Stimulated activated CD8-positive, alpha-beta memory T cell treated with anti-CD3 and anti-CD28 coated beads, Interleukin-2, amount 100 ng/mL, for 1 hour (primary cell): ENCODE measurements at places on chromosomes 2 and 18.

- DNase-seq = no peak
These were observed 11.5 kb upstream of the D2HGDH start for GRCh38 chr2:241722896-241723454.

GRCh38 chr18:61842146-61842545 is 50.7 kb downstream of the RNF152 start:
- DNase-seq = no peak

GRCh38 chr2:79453918-79454317 is 58.9 kb upstream of the CTNNA2 start:
- no peak for DNase-seq

DNA sequence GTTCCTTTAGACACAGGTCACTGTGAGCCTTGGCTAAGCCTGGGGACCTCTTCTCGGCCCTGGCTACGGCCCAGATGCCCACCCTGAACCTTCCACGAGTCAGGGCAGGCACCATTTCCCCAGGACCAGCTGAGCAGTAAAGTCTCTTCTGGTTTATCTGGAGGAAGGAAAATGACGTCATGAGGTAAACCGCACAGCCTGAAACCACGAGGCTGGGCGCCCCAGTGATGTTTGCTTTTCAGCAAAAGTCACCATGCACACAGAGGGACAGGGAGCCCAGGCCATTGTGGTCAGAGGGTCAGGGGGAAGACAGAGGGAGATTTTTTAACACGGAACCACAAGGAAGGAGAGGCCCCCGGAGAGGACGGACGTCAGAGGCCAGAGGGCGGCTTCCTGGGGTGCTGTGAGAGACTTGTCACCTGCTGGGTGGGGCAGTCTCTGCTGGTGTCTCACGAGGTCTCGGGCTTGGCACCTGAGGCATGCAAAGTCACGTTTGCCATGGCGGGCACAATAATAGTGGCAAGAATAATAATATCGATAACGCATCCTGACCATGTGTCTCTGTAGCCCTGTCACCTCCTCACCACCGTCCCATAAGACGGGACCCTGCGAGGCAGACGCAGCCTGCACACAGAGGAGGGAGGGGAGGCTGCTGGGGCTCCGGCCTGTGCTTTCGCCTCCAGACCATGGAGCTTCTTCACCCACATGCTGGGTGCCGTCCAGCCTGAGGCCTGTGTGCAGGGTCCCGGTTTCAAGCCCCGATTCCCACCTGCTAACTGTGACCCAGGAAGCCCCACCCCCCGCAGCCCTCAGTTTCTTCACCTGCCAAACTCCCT is 33.2 kb upstream of the FOSL2 start:
- peak; percentile 64 for DNase-seq

GRCh38 chr2:31275976-31276375 is 42.0 kb downstream of the EHD3 start:
- DNase-seq = no peak

DNA sequence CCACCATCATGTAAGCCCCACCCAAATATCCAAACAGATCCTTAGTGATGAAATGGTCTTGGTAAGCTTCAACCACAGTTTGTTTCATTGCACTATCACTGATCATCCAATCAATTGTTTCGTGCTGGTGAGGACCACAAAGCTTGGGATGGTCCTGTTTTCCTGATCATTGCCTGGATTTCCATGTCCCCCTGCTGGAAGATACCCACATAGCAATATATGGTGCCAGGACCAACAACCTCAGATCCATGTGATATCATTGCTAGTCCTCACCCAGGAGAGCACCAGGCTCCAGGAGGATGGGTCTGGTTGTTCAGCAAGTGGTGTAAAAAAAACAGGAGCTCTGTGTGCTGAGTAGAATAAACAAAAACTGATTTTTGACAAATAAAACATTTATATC is 206.5 kb upstream of the SH3BP4 start:
- no peak for DNase-seq

GRCh38 chr2:42385225-42385624 is 24.2 kb upstream of the COX7A2L start:
- DNase-seq = no peak

DNA sequence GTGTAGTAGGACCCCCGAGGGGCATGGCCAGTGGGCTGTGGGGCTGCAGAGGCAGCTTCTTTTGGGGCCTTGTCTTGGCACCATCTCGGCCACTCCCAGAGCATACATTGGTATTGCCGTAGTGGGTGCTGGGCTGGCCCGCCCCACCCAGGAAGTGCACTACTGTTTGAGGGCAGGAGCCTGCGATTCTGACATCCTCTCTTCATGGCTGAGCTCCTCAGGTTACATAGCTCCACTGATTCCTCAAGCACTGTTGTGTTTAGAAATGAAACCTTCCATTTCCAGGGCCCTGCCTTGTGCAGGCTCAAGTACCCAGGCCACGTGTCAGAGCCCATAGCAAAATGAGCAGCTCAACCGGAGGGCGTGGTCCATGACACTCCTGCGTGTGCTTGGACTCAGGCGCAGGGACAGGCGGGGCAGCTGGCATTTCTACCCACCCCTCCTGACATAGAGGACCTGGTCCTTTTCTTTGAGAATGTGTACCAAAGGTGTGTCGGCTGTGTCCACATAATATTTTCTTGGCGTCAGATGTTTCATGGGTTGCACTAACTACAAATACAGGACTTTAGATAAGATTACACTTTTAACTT is 67.9 kb downstream of the DGKD start:
- no peak for DNase-seq

- DNase-seq = no peak
These were observed 544.8 kb downstream of the ARHGAP15 start for GRCh38 chr2:143674051-143674450.

GRCh38 chr2:168147830-168148794 is 99.3 kb downstream of the STK39 start:
- DNase-seq = no peak

DNA sequence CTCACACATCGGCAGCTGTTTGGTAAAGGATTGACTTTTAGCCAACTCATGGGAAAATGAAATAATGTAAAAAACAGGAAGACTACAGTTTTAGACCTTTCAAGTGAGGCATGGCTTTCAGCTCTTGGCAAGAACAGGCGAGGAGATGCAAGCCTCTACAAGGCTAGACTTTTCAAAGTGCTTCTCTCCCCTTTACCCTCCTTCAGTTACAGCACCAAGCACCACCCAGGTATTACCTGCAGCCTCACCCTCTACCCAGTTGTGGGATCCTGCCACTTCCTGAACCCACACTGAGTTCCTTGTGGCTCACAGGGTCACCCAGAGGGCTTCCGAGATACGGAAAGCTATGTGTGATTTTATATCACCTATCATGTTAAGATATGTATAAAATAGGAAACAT is 14.7 kb downstream of the UGT1A10 start:
- DNase-seq = no peak

- no peak for DNase-seq
These were observed 7.2 kb upstream of the SALL3 start for GRCh38 chr18:78972385-78972918.

DNA sequence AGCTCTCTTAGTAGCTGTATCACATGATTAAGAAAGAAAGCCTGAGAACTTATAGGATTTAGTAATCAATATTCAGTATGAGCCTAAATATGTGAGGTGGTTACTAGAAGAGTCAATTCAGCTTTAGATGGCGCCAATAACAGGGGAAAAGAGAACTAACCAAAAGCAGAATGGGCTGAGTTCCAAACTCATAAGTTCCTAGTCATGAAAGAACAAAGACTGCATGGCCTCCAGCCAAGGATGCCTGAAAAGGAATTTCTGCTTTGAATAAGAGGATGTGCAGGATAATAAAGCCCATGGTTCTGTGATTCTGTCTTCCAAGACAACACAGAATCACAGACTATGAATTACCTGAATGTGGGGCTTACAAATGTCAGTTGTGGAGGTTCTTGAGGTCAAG is 196.5 kb downstream of the SATB2 start:
- no peak for DNase-seq

GRCh38 chr2:134976074-134976702 is 57.6 kb downstream of the CCNT2 start:
- DNase-seq = no peak

DNA sequence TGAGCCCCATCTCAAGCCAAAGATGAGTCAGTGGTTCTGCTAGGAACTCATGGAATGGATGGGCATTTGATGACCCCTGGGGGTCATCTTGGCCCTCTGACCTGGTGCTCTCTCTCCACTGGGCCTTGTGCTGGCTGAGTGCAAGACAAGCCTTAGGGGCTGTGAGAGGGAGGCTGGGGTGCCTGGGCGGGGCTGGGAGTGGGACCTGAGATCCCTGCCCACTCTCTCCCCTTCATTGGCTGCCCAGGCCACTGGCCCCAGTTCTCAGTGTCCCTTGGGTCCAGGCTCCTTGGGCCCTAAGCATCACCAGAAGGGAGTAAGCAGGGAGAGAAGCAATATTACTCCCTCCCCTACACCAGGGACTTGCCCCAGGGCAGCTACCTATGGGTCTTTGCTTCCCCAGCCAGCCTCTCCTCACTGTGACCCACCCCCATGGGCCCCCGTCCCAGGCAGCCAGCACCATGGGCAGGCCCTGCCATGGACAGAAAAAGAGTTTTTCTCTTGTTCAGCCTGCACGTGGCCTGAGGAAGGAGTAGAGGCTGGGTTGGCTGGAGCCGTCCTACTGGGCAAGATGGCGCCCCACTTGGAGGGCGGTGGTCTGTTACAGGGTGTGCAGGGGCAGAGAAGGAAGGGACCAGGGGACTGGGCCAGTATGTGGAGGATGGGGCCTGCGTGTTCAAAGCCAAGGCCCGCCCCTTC is 33.6 kb downstream of the ATOH8 start:
- no peak for DNase-seq

DNA sequence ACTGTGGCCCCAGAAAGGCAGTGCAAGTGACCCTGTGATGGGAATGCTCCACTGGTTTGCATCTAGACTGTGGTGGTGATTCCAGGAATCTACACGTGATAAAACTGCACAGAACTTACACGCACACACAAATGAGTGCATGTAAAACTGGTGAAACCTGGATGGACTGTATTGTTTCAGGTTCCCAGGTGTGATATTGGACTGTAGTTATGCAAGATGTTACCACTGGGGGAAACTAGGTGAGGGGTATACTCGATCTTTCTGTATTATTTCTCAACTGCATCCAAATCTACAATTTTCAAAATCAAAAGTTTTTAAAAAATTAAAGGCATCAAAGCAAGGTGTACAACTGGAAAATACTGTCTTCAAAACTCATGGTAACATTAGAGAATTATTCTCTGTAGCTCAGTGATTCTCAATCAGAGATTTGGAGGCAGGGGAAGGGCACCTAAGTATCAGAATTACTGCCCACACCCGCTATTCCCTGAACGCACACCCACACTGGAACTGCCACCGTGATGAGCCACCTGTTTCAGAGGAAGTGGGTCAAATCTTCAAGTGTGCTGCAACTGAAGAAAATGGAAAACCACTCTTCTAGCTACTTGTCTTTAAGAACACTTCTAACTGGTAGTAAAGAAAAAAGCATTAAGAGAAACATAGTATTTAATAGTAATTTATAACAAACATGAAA is 26.7 kb downstream of the PTPN2 start:
- DNase-seq = no peak

DNA sequence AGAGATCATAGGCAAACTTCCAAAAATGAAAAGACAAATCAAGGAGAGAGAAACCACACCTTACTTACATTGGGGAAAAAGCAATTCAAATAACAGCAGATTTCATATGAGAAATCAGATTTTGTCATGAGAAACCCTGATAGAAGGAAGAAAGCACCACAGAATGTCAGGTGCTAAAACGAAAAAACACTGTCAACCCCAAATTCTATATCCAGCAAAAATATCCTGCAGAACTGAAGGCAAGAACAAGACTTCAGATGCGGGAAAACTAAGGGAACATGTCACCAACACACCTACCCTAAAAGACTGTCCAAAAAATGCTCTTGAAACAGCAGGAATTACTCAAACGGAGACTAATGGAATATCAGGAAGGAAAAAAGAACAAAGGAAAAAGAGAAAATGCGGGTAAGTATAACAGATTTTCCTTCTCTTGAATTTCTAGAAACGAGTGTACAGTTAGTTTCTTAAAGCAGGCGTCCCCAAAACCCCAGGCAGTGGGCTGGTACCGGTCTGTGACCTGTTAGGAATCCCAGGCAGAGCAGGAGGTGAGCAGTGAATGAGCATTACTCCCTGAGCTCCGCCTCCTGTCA is 7.3 kb upstream of the ID2 start:
- no peak for DNase-seq

- DNase-seq = no peak
These were observed 435.0 kb upstream of the SPRED2 start for GRCh38 chr2:65867446-65867845.

GRCh38 chr2:199457147-199458008 is at the start of gene SATB2:
Gene SATB2, minus strand, starts transcription at chr2:199457939. Its CDS starts 1,902 bp downstream, at chr2:199456037.
- DNase-seq = no peak
